ENCODE measurements at places on chromosomes 4 and X.

DNA sequence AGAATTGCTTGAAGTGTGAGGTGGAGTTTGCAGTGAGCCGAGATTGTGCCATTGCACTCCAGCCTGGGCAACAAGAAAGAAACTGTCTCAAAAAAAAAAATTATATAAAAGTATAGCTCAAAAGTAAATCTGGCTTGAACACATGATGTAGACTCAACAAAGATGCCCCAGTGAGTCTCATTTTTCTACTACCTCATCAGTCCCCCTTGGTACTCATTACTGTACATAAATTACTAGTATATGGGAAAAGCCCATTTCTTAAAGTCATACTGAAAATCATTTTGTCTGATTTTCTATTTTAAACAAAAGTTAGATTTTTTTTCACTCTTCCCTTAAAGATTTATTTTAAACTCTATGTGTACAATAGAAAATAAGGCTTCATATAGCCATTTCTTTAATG lies 39.2 kb downstream of the FAM241A start:
- no peak for DNase-seq

- DNase-seq: no peak
Measured at GRCh38 chr4:140641789-140642439, 73.2 kb upstream of the UCP1 start.

DNA sequence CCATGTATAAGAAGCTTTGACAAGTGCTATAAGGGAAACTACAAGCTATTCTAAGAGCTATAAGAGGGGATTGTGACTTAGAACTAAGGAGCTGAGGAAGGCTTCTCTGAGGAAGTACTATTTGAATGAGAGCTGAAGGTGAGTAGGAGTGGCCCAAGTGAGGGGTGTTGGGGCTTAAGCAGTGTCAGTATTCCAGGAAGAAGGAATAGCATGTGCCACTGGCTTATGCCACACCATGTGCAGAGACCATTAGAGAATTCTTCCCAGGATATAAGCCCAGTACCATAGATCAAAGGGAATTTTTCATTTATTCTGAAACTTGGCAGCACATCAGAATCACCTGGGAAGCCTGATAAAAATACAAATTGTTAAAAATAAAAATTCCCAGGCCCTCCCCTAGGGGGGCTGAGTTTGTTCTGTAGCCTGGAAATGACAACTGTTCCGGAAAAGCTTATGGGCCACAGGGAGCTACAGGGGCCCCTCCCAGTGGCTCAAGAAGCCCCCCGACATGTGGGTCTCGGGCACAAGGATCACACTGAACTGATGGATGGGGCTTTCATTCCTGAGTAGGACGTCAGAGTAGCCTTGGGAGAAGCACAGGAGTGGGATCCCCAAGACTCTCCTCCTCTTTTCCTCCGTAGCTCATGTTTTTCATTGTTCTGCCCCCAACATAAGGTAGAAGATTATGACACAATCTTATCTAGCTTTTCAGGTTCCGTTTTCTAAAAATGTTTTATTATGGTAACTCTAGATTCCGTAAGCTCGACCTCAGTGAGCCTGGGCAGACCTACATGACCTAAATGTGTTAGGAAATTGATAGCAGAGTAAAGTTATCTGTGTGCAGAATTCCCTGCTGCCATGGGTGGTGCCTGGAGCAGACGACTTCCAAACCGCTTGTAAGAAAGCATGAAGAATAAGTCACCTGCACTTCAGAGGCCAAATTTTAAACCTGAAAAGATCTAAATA lies 119.3 kb downstream of the AFF1 start:
- DNase-seq: no peak

GRCh38 chrX:118802857-118803256 lies 20.8 kb upstream of the ZCCHC12 start:
- no peak for DNase-seq

GRCh38 chr4:166506051-166506450 lies 633.0 kb downstream of the TLL1 start:
- no peak for DNase-seq
